NB4 (cell line): ENCODE measurements at places on chromosomes 2 and 18.
A peak's percentile ranks its signal among the peaks of the same experiment; 100 is the strongest.

- no peak for DNase-seq
These were observed 610.9 kb upstream of the SALL3 start for GRCh38 chr18:78368726-78369125.

DNA sequence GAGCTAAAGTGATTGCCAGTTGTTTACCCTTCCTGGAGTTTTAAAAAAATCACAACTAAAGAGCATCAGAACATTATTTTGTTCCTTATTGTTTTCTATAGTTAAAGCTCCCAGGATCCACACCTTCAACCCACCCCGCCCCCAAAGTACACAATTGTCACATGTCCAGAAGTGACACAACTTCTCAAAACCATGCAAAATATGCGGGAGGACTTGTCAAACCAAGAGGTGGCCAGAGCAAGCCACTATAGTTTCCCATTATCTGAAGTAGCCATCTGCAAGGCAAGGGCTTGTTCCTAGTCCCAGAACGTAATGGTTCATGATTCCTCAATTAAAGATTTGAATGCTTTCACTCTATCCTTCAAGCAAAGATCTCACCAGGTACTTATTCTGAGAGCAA, 9.9 kb upstream of the INO80C start:
- no peak for DNase-seq

GRCh38 chr2:138787053-138787666, 7.0 kb upstream of the NXPH2 start:
- DNase-seq = peak; percentile 34

- no peak for DNase-seq
These were observed 36.5 kb downstream of the HADHB start for GRCh38 chr2:26281226-26281625.

DNA sequence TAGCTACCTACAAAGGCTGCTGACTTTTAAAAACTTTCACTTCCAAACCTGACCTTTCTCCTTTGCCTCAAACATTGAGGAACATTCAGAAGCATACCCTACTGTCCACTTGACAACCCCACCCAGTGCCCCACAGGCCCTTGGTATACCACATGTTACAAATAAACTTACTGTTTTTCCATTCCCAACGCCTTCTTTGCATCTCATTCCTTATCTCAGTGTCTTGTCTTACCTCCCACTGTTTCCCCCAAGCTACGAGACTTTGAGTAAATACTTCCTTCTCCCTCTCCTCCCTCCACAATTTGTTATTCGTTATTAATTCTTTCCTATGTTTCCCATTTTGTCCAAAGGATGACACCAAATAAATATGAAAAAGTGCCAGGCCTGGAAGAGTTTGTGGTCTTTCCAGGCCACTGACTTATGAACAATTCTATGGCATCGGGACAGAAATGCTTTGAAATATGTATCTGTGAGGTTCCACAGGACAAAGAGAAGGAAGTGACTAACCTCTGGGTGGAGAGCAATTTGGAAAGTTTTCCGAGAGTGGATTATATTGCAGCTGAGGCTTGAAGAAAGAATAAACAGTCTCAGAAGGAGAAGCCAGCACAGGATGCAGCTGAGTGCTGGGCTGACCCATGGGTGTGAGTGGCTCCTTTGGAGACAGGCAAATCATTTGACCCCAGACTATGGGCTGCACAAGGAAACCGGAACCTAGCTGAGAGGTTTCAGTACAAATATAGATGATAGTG, 409.0 kb downstream of the LPIN1 start:
- DNase-seq = no peak

DNA sequence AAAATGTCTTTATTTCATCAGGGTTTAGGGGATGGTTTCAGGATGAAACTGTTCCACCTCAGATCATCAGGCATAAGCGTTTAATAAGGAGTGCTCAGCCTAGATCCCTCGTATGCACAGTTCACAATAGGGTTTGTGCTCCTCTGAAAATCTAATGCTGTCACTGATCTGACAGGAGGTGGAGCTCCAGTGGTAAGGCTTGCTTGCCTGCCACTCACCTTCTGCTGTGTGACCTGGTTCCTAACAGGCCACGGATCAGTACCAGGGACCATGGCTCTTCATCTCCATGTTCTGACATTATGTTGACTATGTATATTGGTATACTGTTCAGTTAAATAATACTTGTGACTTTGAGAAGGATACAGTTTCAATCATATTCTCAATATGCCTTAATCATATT, 41.6 kb downstream of the PPIG start:
- no peak for DNase-seq

DNA sequence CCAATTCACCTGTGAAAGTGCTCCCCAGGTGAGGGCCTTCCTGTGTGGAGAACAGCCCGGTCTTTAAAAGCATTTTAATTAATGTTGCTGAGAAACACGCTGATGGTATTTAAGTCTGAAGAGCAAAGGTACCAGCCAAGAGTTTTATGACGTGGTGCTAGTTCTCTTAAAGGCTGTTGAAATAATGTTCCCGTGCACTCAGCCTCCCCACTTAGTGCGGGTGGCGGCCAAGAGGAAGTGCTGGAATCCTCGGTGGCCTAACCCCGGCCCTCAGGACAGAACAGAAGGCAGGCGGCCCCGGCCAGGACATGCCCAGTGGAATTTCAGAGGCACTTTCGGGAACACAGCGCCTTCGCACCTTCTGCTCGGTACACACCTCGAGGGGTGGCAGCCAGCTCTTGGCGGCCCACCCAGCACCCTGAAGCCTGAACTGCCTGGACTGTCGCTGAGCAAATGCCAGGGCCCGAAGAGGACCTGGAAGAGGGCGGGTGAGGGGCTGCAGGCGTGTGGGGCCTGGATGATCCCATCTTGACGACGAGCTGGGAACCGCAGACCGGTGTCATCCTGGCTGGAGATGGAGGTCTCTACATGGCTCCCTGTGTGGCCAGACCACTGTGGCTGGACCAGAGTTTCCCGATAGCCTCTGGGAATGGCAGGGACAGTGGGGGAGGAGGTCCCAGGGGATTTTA, 142.9 kb downstream of the ASB1 start:
- DNase-seq = no peak

DNA sequence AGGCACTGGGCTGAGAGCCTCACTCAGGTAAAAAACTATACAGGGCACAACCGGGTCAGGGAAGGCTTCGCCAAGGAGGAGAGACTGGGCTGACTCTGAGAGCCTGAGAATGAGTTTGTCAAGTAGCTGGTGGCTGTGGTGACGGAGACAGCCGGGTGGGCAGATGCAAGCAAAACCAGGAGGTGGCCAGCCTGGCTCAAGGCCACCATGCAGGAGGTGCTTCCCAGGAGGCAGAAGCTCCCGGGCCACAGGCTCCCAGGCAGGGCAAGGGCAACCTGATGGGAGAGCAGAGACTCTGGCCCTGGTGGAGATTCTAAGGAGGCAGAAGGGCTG, 2.9 kb upstream of the INHBB start:
- no peak for DNase-seq

DNA sequence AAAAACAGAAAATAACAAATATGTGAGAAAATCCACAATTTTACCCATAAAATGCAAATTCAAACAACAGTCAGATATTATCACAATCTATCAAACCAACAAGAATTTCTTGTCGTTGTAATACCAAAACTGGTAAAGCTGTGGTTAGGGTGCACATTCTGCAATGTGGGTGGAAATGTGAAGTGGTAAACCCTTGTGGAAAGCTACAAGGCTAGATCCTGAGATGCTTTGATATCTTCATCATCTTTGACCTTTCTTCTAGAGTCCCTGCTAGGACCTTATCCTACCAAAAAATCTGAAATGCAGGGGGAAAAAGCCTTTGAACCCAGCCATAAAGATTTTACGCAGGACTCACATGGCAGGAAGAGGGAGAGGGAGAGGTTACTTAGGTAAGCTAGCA, 17.2 kb upstream of the ATG16L1 start:
- no peak for DNase-seq

DNA sequence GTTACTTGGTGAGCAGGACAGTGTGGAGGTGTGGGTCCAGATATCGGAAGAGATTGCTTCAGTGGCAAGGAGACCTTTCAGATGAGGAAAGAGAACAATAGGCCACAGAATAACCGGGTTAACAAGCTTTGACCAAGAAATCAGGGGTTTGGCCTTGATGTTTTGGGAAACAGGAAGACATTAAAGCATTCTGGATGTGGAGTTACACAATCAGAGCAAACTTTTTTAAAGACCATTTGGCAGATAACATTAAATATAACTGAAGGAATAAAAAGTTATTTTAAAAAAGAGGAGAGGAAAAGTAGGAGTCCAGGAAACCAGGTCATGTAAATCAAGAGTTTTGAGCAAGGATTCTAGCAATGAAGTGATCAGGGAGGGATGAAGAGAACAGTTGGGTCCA, 35.7 kb downstream of the TNFRSF11A start:
- DNase-seq = no peak
